ENCODE measurements at places on chromosomes 3 and 15. TPM values are rescaled to one million over a fixed set of nuclear protein-coding genes. Genes with fewer than 3 reads are reported as not detected.

GRM7 gene
- not detected for total RNA-seq

PIK3CB gene
- 15.5 TPM for total RNA-seq

SLC22A13 gene
- 0.37 TPM for total RNA-seq

IQGAP1 gene
- 296 TPM for total RNA-seq

ANKRD28 gene
- 33.9 TPM for total RNA-seq

NXPE3 gene
- total RNA-seq = 28.5 TPM

TMCO5A gene
- not detected for total RNA-seq

ACAP2 gene
- total RNA-seq = 71.1 TPM

RGMA gene
- total RNA-seq = 0.15 TPM

RPS27L gene
- total RNA-seq = 219 TPM

CISH gene
- 300 TPM for total RNA-seq

COL8A1 gene
- total RNA-seq = 0.07 TPM

LINGO1 gene
- total RNA-seq = not detected

WDR93 gene
- total RNA-seq = not detected

- no peaks in the 10 kb centered on the region for H3K36me3 ChIP-seq
- H3K4me1 ChIP-seq = peaks cover 30% of the 10 kb centered on the region
- H3K27me3 ChIP-seq = peaks cover 46% of the 10 kb centered on the region
Observed at GRCh38 chr15:31001702-31002101, 10.3 kb upstream of the MTMR10 start.

GRCh38 chr3:84904816-84905555 is 53.8 kb upstream of the CADM2 start:
- no peak overlapping the region for H3K27ac ChIP-seq
- no peaks in the 10 kb centered on the region for H3K4me1 ChIP-seq
- H3K36me3 ChIP-seq = no peaks in the 10 kb centered on the region
- no peaks in the 10 kb centered on the region for H3K27me3 ChIP-seq

DNA sequence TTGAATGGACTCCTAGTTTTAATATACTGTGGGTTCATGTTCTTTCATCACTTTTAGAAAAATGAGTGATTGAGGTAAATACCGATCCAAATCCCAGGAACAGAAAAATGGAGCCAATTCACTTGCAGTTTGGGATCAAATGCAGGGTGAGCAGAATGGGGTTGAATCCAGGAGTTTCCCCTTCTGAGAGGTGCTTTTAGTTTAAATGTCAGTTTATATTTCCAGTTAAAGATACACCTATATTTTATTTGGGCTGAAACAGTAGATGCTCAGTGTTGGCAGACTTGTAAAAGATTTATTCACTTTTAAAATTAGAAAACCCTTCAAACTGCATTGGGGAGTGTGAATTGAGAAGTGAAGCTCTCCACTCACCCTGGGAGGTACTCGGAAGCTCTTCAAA is 2.6 kb downstream of the TRIM71 start:
- no peak for DNase-seq
- no peak overlapping the region for H3K27ac ChIP-seq

GRCh38 chr3:178437236-178437635 is 99.0 kb upstream of the KCNMB2 start:
- no peak for DNase-seq
- no peaks in the 10 kb centered on the region for H3K4me1 ChIP-seq
- H3K27me3 ChIP-seq = no peaks in the 10 kb centered on the region
- no peaks in the 10 kb centered on the region for H3K36me3 ChIP-seq

DNA sequence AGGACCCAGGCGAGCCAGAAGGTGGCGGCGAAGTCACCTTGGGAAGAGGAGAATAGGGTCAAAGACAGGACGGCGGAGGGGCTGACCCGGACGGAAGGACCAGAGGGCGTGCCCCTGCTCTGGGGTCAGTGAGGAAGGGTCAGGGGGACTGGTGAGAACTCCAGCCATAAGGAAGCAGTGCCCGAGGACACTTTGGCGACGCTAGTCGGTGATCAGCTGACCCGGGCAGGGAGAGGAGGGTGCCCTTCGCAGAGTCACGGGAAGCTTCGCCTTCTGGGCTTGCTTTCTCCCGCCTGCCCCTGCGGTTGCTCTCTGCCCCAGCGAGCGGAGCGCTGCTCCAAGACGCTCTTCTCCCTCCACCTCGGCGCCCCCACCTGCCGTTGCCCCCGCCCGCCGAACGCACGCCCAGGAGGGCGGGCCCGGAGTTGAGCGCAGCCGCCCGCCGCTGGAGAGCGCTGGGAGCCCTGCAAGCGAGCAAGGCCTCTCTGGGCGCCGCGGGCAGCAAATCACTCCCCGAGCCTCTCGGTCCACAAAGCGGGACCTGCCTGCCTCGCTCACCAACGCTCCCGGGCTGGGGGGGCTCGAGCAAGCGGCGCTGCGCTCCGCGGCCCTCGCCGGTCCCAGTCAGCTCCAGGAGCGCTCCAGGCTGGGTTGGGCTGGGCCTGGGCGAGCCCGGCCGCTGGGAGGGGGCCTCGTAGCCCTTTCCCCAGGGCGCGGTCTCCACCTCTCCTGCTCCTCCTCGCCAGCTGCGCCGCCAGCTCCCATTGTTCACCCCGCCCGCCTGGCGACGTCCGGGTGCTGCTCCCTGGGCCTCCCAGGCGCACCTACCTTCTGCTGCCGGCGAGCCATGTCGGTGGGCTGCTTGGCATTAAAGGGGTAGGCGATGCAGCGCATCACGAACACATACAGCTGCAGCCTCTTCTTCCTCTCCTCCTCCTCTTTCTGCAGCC is 1.2 kb downstream of the CADPS start:
- H3K4me1 ChIP-seq = no peaks in the 10 kb centered on the region
- H3K36me3 ChIP-seq = no peaks in the 10 kb centered on the region
- no peak for DNase-seq
- no peak overlapping the region for H3K4me3 ChIP-seq
- H3K27ac ChIP-seq = no peak overlapping the region

GRCh38 chr15:64430000-64430735 is 30.2 kb upstream of the ZNF609 start:
- H3K27ac ChIP-seq = peak overlapping the region; percentile 92
- peak; percentile 74 for DNase-seq
- peaks cover 31% of the 10 kb centered on the region for H3K36me3 ChIP-seq
- peaks cover 49% of the 10 kb centered on the region for H3K4me1 ChIP-seq
- H3K27me3 ChIP-seq = no peaks in the 10 kb centered on the region

GRCh38 chr15:50261981-50262380 is 3.5 kb downstream of the HDC start:
- no peaks in the 10 kb centered on the region for H3K27me3 ChIP-seq
- peaks cover 50% of the 10 kb centered on the region for H3K4me1 ChIP-seq
- H3K27ac ChIP-seq = peak overlapping the region; percentile 42
- no peaks in the 10 kb centered on the region for H3K36me3 ChIP-seq
- DNase-seq = no peak

DNA sequence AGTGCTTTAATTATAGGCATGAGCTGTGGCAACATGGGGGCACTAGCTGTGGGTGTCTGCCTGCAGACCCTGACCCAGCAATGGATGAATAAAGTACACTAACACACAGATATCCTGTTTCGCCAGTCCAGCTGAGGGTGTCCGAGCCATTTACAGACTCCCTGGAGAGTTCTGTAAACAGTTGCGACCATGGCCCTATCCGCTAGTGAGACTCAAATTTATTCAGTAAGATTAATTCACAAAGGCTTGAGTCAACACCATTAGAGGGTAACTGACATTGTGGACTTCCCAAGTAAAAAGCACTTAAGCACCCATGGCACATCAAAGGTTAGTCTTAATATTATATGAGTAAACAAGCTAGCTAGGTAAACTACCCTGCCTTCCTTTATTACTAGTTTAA is 161.6 kb downstream of the TBL1XR1 start:
- H3K27me3 ChIP-seq = no peaks in the 10 kb centered on the region
- H3K27ac ChIP-seq = no peak overlapping the region
- DNase-seq = no peak

- no peak overlapping the region for H3K4me3 ChIP-seq
- H3K27me3 ChIP-seq = no peaks in the 10 kb centered on the region
- H3K27ac ChIP-seq = no peak overlapping the region
Observed at GRCh38 chr15:84666373-84666772, 8.4 kb upstream of the NMB start.

DNA sequence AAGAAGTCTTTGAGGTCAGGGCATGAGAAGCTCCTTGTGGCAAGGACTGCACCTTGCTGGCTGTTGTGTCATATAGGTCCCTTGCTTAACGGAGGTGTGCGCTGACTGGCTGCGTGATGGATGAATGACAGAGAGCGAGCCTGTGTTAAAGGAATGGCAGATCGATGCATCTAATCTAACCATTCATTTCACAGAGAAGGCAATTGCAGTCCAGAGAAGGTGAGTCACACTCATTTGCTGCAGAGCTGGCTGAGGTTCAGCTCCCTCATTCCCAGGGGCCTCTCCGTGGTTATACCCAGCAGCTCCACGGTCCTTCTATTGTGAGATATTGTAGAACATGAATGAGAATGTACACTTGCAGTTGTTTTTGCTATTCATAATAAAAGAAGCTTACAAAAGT is 289.3 kb downstream of the EPHB1 start:
- H3K4me3 ChIP-seq = no peak overlapping the region
- no peak overlapping the region for H3K27ac ChIP-seq
- no peak for DNase-seq
- no peaks in the 10 kb centered on the region for H3K4me1 ChIP-seq
- no peaks in the 10 kb centered on the region for H3K36me3 ChIP-seq
- H3K27me3 ChIP-seq = peaks cover 2% of the 10 kb centered on the region

DNA sequence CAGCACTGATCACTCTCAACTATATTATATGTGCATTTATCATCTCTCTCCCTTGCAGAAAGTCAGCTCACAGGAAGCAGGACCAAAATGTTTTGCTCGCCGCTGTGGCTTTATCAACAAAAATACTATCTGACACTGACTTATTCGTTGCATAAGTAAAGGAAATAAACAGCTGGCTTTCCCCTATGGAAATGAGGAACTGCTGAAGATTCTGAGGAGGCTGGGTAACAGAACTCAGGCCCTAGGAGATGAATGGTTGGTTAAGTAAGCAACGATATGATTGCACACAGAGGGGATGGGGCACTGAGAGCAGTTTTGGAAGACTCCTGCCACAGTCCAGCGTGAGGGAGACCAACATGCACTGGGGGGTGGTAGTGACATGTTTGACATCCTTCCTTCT is 181.1 kb downstream of the STT3B start:
- H3K27me3 ChIP-seq = peaks cover 2% of the 10 kb centered on the region
- no peak overlapping the region for H3K4me3 ChIP-seq
- no peak for DNase-seq
- H3K4me1 ChIP-seq = no peaks in the 10 kb centered on the region
- H3K27ac ChIP-seq = no peak overlapping the region

GRCh38 chr3:41050144-41050543 is 149.2 kb upstream of the CTNNB1 start:
- H3K4me1 ChIP-seq = no peaks in the 10 kb centered on the region
- H3K27ac ChIP-seq = no peak overlapping the region
- H3K36me3 ChIP-seq = no peaks in the 10 kb centered on the region
- peaks cover 7% of the 10 kb centered on the region for H3K27me3 ChIP-seq
- no peak for DNase-seq

GRCh38 chr15:72033711-72034110 is 84.2 kb downstream of the MYO9A start:
- H3K4me1 ChIP-seq = peaks cover 12% of the 10 kb centered on the region
- H3K27ac ChIP-seq = no peak overlapping the region
- DNase-seq = no peak
- H3K4me3 ChIP-seq = no peak overlapping the region

- no peaks in the 10 kb centered on the region for H3K36me3 ChIP-seq
- H3K27ac ChIP-seq = no peak overlapping the region
- DNase-seq = no peak
Observed at GRCh38 chr3:125605756-125606155, 10.5 kb upstream of the OSBPL11 start.

- H3K4me1 ChIP-seq = no peaks in the 10 kb centered on the region
- DNase-seq = no peak
- no peak overlapping the region for H3K27ac ChIP-seq
- H3K4me3 ChIP-seq = no peak overlapping the region
Observed at GRCh38 chr3:4322635-4323034, 19.5 kb downstream of the SETMAR start.

DNA sequence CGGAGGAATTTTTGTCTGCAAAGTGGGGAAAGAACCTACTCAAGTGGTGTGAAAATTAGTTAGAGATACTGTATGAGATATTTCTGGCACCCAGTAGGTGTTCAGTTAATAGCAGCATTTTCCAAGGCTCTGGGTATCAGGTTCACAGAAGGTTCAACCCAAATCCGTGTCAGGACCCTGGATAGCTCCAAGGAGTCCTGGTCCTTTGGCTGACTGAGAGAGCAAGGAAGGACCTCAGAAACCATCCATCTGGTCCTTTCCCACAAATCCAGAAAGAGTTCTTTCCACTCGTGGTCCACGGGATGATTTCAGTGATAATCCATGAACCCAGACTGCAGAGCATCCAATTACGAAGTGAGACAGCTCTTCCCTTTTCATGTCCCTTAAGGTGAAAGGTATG is 51.4 kb downstream of the SLC6A11 start:
- no peak overlapping the region for H3K27ac ChIP-seq
- no peak overlapping the region for H3K4me3 ChIP-seq
- DNase-seq = no peak
- no peaks in the 10 kb centered on the region for H3K4me1 ChIP-seq
- no peaks in the 10 kb centered on the region for H3K36me3 ChIP-seq

DNA sequence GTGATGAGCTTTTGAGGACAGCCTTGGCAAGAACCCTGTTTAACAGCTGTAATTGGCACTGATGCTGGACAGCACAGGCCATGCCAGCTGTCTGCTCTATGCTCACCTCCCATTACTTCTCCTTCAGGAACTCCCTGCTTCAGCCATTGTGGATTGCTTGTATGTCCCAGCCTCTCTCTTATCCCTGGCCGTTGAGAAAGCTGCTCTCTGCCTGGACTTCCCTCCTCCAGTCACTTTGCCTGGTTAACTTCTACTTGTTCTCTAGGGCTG is 444.5 kb downstream of the EPHB1 start:
- H3K4me3 ChIP-seq = no peak overlapping the region
- DNase-seq = no peak
- no peaks in the 10 kb centered on the region for H3K36me3 ChIP-seq

DNA sequence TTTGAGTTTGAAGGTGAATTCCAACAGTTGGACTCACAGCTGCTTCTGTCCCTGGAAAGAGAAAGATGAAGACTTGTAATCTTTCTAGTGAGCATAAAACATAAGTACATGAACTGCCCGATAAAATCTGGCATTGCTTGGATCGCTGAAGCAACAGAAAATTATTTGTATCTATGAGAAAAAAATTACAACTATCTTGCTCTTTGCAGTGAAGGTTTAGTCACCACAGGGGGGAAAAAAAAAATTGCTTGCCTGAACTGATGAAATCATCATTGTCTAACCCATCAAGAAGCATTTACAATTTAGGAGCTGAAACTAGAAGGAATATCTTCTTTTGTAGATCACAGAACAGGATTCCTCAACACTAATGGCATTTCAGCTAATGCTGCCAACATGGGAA is 20.0 kb downstream of the TMEM207 start:
- no peaks in the 10 kb centered on the region for H3K4me1 ChIP-seq
- H3K27ac ChIP-seq = no peak overlapping the region
- no peaks in the 10 kb centered on the region for H3K36me3 ChIP-seq

GRCh38 chr15:77667338-77668234 is 34.9 kb upstream of the LINGO1 start:
- H3K36me3 ChIP-seq = no peaks in the 10 kb centered on the region
- no peak for DNase-seq
- H3K27ac ChIP-seq = no peak overlapping the region
- no peaks in the 10 kb centered on the region for H3K4me1 ChIP-seq

GRCh38 chr3:107959550-107960154 is 131.2 kb downstream of the CD47 start:
- peaks cover 7% of the 10 kb centered on the region for H3K4me1 ChIP-seq
- no peaks in the 10 kb centered on the region for H3K27me3 ChIP-seq
- H3K36me3 ChIP-seq = no peaks in the 10 kb centered on the region

- H3K4me1 ChIP-seq = peaks cover 42% of the 10 kb centered on the region
- H3K4me3 ChIP-seq = peak overlapping the region; percentile 58
- no peak for DNase-seq
- H3K27me3 ChIP-seq = peaks cover 84% of the 10 kb centered on the region
- H3K36me3 ChIP-seq = peaks cover 9% of the 10 kb centered on the region
Observed at GRCh38 chr3:43998836-43999727, 242.6 kb upstream of the TOPAZ1 start.

Data from activated CD4-positive, alpha-beta T cell treated with anti-CD3 and anti-CD28 coated beads, Interleukin-2, amount 10 ng/mL, durations not matched to agents 7 days and 5 days (primary cell).